ENCODE measurements at places on chromosomes 2 and 18.
A peak's percentile ranks its signal among the peaks of the same experiment; 100 is the strongest.

GRCh38 chr2:144461308-144461766 lies 58.6 kb downstream of the ZEB2 start:
- no peak for DNase-seq

GRCh38 chr2:147442816-147443215 lies 402.0 kb upstream of the ACVR2A start:
- no peak for DNase-seq

DNA sequence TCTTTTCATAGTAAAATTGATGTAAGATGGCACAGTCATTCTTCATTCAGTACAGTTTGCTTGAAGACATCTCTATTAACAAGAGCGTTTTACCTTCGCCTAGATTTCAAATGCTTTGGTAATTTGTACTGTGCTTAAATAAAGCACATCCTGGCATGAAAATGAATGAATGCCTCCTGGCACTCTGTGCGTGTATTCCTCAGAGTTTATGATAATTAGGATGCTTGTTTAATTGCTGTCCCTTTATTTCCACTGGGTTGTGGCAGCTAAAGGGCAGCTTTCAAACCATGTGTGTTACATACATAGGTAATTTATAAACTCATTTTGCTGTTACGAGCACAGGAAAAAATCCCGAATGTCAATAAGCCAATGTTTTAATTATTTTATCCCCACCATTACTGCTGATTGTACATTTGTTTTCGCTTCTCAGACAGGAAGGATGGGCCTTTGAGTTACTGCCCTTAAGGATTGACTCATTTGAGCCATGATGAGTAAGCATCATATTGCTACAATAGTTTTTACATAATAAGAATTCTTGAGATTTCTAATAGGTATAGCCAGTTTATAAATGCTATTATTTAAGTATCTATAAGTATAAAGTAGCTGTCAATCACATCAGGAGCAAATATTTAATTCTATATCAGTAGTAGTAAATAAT lies 516.5 kb downstream of the XIRP2 start:
- DNase-seq, result no peak

GRCh38 chr18:77067291-77068061 lies 65.1 kb downstream of the MBP start:
- peak; percentile 63 for DNase-seq

- no peak for DNase-seq
Observed at GRCh38 chr2:66698091-66698490, 263.2 kb downstream of the MEIS1 start.

GRCh38 chr18:9691235-9691634 lies 16.9 kb upstream of the RAB31 start:
- no peak for DNase-seq

- no peak for DNase-seq
Observed at GRCh38 chr18:56294484-56295183, 343.8 kb downstream of the TXNL1 start.

DNA sequence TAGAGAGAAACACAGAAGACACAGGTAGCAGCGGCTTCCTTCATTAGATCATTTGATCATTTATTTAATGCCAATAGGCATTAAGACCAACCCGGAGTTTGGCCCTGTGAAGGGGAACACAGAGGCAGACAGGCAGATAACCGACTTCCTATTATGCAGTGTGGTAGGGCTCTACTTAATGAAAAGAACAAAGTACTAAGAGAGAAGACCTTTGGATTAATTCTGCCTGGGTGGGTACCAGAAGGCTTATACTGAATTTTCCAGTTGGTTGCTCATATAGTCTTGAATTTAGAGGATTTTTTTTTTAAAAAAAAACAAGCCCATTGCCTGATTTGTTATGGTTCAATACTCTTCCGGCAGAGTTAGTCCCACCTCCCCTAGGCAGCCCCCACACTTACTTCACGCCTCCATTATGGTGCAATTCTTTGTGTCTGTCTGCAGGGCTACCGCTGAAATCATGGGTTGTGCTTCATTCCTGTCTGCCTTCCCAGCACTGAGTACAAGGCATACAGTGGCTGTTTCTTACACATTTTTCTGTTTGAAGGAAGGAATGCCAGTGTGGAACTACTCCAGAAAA lies 244.3 kb upstream of the APCDD1 start:
- no peak for DNase-seq

GRCh38 chr2:216234106-216234505 lies 125.0 kb downstream of the XRCC5 start:
- no peak for DNase-seq

DNA sequence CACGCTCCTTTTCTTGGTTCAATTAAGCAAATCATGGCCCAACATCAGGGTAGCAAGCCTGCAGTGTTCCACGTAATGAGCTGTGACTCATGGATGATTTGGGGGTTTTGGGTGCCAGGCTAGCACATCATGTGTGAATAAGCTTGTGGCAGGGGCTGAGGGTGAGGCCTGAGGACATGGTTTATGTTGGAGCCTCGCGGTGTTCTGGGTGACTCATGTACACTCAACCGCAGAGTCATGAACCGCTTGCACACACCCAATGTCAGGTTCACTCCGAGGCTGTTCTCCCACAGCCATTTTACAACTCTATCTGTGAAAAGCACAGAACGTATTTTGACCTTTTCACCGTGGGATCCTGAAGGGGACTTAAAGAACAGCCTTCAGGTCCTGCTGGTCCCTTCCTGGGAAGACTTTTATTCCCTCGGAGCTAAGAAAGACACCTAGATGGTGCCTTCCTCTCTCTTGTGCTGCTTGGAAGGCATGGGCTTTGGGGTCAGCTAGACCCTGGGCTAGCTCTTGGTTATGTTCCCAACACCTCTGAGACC lies 139.9 kb upstream of the ZEB2 start:
- DNase-seq, result no peak

- DNase-seq, result peak; percentile 18
Observed at GRCh38 chr18:76801567-76802505, 20.5 kb upstream of the ZNF236 start.

GRCh38 chr2:84781942-84782716 lies 98.8 kb downstream of the TRABD2A start:
- no peak for DNase-seq

DNA sequence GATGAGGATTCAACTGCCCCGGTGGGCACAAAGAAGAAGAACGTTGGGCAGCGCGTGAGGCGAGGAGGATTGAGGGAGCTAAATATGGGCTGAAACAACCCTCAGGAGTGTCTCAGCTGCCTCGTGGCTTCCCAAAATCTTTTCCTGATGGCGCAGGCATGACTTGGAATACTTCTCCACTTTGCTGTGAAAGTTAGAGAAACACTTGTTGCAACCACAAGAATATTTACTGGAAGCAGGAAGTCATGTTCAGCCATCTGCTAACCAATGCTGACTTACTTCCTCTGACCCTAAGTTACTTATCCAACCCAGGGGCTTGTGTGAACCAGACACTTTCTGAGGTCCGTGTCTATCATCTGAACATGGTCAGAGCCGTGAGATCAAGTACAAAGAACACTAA lies 148.8 kb downstream of the ARL4C start:
- no peak for DNase-seq

DNA sequence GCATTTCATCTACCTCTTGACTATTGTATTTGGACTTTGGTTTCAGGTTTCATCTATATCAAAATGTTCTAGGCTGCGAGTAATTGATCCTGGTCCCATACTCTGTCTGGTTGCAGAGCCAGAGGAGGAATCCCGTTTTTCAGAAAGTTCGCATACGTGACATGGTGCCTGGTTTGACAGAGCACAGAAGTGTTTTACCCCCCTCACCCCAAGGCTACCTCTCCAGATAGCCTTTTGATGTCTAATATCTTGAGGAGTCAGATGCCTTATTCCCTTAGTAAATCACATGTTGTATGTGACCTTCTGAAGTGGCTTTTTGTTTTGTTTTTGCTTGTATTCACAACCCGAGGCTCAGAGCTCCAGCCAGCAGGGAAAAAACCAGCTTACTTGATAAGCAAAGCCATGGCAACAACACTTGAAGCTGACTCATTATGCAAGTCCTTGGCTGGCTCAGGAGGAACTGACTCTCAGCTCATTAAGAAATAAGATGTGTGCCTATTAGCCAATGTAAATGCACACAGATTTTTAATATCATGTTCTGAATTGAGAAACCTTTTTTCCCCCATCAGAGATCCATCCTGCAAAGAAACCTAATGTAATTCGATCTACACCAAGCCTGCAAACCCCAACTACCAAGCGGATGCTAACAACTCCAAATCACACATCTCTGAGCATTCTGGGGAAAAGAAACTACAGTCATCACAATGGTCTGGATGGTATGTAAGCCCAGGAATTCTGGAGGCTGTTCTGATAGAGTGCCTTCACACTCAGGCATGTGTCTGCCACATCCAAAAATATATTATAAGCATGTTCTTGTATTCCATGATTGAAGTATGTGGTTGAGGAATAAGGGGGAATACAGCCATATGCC lies 41.4 kb downstream of the OXER1 start:
- DNase-seq, result no peak

DNA sequence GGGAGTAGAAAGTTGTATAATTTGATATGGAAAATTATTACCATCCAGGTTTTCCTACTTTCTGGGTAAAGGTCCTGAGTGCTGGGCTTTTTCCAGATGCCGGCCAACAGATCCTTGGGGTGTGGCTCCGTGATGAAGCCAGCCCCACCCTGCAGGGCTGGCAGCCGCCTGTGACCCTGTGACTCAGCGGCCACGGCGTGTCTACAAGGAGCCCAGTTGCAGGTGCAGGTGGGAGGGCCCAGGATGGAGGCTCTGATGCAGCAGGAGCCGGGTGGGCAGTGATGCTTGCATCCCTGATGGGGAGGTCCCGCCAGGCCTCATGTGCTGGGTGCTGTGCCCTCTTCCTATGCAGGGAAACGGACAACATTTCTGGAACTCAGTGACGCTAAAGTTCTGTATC lies 96.0 kb upstream of the ALKAL2 start:
- no peak for DNase-seq

DNA sequence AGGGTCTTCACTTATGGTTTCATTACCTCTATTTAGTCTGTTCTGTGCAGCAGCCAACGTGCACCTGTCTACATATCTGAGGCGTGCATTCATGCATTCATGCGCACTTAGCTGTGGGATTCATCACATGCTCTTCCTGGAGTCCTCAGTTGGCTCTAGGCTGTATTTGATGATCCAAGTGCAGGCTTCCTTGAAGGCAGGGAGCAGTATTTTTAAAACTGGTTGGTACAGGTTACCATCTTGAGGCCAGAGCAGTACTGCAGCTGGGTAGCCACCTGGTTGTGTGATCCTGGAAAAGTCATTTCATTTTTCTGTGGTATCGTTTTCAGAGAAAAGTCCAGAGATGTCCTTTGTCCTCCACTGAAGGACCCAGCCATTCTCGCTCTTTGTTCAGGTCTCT lies 109.8 kb downstream of the EN1 start:
- DNase-seq, result no peak

DNA sequence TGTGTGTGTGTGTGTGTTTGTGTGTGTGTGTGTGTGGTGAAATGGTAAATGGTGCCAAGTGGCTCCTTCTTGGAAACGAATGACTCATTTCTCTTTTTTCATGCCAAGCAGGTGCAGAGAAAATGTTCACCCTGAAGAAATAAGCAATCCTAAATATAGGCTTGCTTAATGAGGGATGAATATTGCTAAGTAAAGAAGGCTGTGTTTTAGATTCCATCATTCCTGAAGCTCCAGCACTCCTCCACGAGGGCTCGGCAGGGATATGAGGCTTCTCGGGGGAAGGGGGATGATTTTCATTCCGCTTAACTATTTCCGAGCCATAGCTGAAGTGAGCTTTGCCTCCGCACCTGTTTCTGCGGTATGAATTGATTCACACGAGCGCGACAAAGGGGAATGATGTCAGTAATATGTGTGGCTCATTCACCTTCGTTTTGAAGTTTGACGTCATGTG lies 72.9 kb downstream of the TSN start:
- no peak for DNase-seq

GRCh38 chr2:101361522-101361921 lies 25.8 kb downstream of the CREG2 start:
- DNase-seq, result no peak

- DNase-seq, result no peak
Observed at GRCh38 chr18:21314724-21315123, 72.7 kb downstream of the GREB1L start.

DNA sequence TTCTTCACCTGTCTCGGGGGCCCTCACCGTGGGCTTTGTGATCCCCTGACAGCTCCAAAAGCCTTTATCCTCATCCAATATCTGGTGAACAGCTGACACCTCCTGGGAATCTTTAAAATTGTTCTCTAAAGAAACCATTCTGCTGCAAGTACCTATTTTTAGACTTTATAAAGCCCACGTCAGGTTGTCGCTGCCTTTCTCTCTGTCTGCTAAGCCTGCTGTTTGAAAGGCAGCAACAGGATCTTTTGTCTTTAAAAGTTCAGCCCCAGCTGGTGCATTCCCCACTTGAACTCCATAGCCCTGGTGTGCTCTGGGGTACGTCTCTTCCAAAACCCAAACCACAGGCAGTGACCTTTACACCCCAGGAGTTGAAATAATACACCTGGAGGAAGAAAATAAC lies 145.0 kb downstream of the NEDD4L start:
- no peak for DNase-seq

DNA sequence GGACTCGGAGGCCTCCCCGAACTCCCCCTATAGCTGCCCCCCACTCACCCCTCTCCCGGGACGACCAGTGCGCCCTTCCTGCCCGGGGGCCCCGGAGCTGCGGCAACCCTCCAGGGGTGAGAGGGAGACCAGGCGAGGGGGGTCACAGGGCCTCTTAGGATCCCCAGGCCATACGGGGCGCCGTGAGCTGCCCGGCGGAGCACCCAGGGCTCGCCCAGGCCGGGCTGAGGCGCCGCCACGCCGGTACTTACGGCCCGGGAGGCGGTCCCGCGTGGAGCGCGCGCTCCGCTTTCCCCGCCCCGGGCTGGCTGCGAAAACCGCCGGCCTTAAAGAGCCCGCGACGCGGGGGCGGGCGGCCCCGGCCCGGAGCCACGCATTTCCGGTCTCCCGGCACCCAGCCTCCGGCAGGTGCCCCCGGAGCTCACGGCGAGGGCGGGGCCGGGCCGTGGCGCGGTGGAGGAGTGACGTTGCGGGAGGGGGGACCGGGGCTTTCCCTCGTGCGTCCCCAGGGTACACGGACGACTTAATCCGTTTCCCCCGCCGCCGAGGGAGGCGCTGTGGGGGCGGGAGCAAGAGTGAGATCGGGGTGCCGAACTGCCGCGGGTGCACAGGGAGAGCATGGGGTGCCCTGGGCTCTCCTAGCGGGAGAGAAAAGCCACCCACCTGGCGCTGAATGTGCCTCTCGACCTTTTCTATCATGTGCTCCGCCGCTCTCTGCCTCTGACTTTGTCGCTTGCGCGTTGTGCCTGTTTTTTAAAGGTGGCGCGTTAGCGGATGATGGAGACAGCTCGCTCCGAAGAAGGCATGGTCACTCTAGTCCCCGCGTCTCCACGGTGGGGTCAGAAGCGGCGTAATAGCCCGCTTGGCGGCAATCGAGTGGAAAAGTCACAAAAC lies at the start of gene METTL21A:
Gene METTL21A (minus strand): TSS at position 381 of the 894 bp plus-strand sequence. CDS start 1,019 bp downstream, outside the sequence.
- DNase-seq, result peak; percentile 94

DNA sequence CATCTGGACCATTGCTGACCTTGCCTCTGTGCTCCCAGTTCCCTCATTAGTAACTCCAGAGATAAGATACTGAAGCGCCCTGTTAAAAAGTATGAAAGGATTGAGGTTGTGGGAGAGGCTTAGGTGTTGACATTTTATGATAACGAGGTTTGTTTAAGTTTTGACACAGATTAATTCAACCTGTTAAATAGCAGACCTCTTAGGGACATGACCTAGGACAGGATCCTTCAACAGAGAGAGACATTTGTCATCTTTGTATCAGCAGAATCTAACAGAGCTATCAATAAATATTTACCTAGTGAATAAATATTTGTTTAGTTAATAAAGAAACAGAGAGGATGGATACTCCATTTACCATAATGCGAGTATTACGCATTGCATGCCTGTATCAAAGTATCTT lies 99.5 kb downstream of the DCC start:
- no peak for DNase-seq
